ENCODE measurements at places on chromosomes 7 and 10. TPM values are rescaled to one million over a fixed set of nuclear protein-coding genes. Genes with fewer than 3 reads are reported as not detected.

DNA sequence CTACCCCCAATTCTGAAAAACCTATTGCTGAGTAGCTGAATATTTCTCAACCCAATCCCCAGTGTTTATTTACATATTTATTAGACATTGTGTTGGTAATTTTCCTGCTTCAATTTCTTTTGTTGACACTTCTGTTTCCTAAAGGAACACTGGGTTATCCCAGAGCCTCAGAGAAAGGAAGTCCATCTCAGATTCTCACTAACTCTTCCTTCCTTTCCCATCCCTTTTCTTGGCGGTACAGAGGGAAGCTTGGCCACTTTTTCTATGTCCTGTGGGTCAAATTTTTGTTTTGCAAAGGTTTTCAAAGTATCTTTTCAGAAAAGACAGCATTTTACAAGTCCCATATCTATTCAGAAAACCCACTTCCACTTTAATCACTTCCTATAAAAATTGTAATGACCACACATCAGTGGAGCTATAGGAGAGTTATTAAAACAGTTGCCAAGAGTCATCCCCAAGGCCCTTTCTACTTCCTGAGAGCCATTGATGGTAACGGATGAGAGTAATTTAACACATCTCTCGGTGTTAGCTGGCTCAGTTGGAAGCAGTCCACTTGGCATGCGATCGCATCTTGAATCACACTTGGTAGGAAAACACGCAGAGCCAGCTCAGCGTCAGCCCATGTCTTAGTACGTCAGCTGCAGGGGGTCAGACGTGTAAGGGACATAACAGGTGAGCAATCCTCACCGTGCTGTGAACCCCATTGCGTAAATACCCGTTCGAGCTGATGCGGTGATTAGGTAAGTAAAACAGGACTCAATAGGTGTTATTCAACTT lies 231.1 kb upstream of the ADARB2 start:
- DNase-seq = no peak

DNA sequence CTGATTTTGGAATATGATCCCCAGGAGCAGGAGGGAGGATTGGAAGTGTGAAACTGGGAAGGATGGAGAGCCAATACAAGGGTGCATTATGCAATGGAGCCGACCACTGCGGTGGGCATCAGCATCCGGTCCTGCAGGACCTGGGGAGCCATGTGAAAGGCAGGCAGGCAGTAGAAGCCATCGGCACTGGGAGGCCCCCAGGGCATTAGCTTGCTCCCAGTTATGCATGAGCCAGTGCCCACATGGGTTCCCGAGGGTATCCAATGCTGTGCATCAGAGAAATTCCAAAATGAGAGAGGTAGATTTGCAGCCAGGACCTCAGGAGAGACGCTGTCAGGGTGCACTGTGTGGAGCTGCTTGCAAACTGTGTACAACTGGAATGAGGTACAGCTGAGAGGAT lies 8.7 kb upstream of the KCP start:
- DNase-seq = no peak

IL2RA gene
- not detected for total RNA-seq

GRCh38 chr7:80464211-80464610 lies 47.7 kb downstream of the GNAT3 start:
- no peak for DNase-seq

- peak; percentile 48 for DNase-seq
Observed at GRCh38 chr10:83539528-83540308, 599.6 kb upstream of the GHITM start.

GPR26 gene
- total RNA-seq = 0.07 TPM

GRCh38 chr10:75117995-75118394 lies 6.5 kb downstream of the SAMD8 start:
- DNase-seq = no peak

LRRC18 gene
- not detected for total RNA-seq

- no peak for DNase-seq
Observed at GRCh38 chr7:20959281-20959680, 172.6 kb upstream of the SP8 start.

DNA sequence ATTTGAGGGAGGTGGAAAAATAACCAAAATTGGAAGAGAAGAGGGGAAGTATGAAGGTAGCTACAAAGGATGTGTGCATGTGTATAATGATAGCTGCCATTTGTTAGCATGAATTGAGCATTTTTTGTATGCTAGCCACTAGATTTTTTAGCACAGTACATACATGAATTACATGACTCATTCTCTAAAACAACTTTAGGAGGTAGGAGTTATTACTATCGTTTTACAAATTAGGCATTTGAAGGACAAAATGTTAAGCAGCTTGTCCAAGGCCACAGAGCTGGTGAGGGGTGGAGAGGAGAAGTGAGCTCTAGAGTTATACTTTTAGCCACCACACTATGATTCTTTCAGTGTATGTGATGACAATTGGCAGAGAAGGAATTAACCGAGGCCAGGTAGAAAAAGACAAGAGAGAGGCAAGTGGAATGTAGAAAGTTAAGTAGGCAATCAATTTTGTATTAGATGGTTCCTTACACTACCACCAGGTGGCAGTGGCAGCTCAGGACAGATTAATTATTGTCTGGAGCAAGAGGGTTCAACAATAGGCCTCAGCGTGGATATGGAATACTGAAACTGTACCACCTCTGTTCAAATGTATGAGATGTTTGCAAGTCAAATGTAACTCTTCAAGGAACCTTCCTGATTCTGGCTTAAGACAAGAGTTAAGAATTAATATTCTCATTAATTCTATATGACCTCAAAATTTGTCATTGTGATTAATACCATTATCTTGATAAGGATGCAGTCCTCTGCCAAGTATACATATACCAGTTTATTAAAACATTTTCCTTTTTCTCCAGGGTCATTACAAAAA lies 128.0 kb downstream of the MBL2 start:
- DNase-seq = no peak

- no peak for DNase-seq
Observed at GRCh38 chr10:9060314-9060713, 1005.8 kb downstream of the GATA3 start.

PILRA gene
- total RNA-seq = 3.3 TPM

- DNase-seq = no peak
Observed at GRCh38 chr10:122464586-122464985, 3.2 kb downstream of the HTRA1 start.

- no peak for DNase-seq
Observed at GRCh38 chr7:130957137-130957513, 223.1 kb upstream of the KLF14 start.

Measured in H9 (cell line).